Astrocyte of the hippocampus (primary cell): ENCODE measurements at places on chromosomes 2 and 18.
A peak's percentile ranks its signal among the peaks of the same experiment; 100 is the strongest.

DNA sequence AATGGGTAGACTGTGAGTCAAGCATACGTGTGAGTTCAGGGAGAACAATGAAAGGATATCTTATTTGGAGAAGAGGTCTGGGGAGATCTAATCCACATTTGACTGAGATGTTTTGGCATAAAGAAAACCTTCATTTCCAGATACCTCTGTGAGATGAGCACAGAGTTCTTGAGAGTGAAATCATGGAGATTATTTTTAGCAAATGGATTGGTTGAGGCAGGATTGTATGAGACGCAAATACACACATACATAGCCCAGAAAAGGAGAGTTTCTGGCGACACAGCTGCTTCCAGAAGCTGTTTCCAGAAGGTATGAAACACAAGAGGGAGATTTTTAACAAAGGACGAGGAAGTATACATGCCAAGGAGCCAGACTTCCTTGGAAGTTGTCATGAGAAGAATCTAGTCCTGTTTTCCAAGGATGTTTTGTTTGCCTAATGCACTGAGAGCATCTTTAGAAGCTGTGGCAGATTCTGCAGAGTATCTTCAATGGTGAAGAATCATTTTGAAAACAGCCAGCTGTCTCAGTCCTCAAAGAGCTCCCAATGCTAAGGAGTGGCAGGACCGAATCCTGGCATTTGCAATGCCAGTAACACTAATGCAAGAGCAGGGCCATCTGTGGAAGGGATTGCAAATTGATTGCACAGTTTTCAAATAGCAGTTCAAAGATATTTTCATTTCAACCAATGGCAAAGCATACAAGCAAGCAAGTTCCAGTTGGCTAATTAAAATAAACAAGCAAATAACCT is 177.2 kb downstream of the SETBP1 start:
- DNase-seq: no peak

DNA sequence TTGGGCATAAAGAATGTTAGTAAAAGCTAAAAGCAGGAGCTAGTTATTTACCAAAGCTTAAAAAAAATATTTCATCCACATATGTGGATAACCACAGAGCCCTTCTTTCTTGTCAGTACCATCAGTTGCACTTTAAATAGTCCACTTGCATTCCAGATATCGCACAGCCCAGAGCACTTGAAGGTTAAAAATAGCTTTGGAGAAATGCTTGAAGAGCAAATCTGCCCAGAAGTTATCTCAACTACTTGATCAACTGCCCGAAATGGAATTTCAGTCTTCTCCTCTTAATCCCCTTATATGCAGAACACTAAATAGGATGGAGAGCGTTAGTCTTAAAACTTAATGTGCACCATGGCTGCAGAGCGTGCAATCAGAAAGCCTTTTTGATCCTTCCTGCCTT is 148.3 kb downstream of the PLEKHA3 start:
- DNase-seq: peak; percentile 20

DNA sequence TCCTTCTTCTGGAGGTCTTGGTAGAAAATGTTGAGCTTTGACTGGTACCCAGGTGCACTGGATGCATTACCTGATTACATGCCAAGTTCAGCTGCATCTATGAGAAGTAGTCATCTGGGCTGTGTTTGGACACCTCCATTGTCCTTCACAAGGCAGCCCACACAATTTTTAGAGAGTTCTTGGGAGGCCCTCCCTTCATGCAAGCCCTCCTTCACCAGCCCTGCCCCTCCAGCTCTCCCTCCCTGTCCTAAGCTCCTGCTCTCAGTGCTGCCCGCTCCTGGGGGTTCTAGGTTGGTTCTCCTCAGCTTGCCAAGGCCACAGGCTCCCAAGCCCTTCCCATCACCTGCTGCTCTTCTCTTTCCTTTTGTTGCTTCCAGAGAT is 148.7 kb downstream of the DYSF start:
- no peak for DNase-seq

GRCh38 chr18:57220480-57220879 is 73.6 kb downstream of the BOD1L2 start:
- DNase-seq: no peak

- no peak for DNase-seq
Observed at GRCh38 chr18:33152376-33152775, 288.1 kb downstream of the CCDC178 start.

GRCh38 chr2:118032169-118033013 is 18.5 kb upstream of the CCDC93 start:
- peak; percentile 63 for DNase-seq

- no peak for DNase-seq
Observed at GRCh38 chr2:234420408-234420807, 76.5 kb downstream of the ARL4C start.

DNA sequence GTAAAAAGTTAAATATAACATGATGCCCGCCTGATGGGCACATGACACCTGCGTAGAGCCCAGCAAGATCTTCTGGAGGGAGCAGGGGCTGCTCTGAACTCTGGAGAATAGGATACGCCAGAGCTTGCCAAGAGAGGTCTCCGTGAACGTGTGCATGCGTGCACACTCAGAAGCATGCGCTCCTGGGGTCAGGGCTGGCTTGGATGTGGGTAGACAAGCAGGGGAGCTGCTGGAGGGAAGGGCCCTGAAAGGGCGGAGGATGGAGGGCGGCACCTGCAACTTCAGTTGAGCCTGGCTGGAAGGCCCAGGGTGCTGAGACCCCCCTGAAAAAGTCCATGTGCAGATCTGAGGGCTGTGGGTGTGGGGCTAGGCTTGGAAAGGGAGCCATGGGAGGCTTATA is 828.4 kb upstream of the SALL3 start:
- DNase-seq: no peak

GRCh38 chr2:223055836-223056235 is 3.8 kb downstream of the KCNE4 start:
- DNase-seq: peak; percentile 58
